Activated T-helper 1 cell treated with Interleukin-2 at 50 U/mL for 16 hours (primary cell): ENCODE measurements at places on chromosomes 3 and 15.

DNA sequence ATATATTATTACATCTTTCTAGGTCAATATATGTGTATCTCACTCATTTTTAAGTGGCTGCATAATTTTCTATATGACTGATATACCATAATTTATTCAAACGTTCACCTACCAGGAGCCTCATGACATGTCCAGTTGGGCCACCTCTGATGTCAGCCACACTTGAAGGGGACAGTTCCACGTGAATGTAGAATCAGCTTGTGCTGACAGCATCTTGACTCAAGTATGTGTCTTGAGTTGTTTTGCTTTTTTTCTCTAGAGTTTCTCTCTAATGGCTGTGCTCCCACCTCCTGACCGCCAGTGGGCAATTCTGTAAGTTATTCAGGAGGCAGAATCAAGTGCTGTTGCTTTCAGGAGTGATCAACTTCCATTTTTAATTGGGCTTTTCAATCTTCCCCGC is 237.9 kb downstream of the NFKBIZ start:
- DNase-seq: no peak

DNA sequence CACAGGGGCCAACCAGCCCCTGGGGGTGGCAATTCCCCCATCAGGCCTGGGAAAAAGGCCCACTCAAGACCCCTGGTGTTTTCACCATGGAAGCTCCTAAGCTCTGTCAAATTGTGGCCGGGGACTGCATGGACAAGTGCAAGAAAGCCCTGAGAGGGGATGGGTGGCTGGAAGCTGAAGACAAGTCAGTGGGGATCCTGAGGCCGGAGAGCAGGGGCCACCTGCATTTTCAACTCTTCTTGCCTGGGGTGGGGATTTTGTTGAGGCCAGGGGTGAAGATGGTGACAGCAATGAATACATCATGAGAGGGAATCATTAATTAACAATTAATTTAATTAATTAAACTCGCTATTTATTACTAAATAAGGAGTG is 33.9 kb downstream of the FEM1B start:
- no peak for DNase-seq

DNA sequence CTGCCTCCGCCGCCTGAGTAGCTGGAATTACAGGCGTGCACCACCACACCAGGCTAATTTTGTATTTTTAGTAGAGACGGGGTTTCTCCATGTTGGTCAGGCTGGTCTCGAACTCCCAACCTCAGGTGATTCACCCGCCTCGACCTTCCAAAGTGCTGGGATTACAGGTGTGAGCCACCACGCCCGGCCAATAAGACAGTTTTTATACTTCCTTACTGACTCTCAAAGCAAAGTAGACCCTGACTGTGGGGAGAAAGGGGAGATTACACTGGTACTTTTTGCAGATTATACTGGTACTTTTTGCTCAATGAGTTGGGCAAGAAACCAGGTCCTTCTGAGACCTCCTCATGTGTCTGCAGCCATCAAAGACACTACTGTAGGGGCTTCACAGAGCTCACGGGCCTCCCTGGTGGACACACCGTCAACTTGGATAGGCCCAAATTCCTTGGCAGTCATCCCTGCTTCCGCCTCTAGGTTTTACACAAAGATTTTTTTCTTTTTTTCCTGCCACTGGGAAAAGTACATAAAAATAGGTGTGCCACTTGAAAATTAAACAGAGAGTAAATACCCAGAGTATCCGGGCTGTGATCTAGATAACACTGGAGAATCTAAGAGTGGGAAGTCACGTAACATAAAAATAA is 143.3 kb upstream of the WNT5A start:
- DNase-seq: no peak

DNA sequence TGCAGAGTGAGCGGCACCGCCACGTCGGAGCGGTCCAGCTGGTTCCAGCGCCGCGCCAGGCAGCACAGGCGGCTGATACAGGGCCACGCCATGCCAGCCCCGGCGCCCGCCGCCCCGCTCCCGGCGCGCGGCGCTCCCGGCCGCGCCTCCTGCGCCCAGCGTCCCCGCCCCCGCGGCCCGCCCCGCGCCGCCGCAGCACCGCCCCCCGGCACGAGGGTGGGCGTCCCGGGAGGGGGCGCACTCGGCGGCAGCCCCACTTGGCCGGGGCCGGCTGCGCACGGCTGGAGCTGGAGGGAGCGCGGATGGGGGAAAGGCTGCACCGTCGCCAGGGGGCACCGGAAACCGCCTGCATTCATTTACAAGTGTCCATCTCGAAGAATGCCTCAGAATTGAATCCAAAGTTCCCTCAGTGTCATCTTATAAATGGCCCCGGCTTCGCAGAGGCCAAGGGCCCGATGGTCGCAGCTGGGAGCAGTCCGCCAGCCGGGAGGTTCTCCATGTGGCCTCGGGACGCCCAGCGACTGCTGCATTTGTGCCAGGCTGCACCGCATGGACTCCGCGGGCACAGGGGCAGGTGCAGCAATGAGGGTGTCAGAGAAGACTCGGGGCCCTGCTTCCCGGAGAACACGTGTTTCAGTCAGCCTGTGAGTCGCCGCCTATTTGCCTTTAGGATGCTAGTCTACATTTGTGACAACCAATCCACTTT is at the start of gene MAP6D1:
Gene MAP6D1 (minus strand): TSS at position 122 of the 706 bp plus-strand sequence. CDS start 30 bp downstream, at position 92.
- peak; percentile 17 for DNase-seq

DNA sequence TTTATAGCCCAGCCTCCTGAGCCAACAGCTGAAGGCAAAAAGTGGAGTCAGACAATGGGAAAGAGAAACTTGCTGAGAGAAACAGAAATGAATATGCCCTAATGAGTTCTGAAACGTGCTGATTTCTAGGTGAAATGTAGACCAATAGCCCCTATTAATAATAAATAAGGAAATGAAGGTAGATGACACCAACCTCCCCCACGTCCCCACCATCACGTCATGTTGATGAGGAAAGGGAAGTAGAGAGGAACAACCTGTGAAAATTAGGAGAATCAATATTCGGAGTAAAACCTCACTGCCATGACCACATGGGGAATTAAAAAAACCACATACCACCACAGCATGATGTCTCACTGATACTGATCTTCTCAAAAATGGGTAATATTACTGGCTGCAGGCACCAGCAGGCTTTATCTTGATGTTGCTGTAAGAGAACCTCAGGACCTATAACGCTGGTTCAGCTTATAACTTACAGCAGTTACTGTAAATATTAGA is 64.0 kb downstream of the KAT2B start:
- peak; percentile 12 for DNase-seq

- DNase-seq: no peak
These were observed 64.1 kb downstream of the TLE3 start for GRCh38 chr15:70033529-70034140.

DNA sequence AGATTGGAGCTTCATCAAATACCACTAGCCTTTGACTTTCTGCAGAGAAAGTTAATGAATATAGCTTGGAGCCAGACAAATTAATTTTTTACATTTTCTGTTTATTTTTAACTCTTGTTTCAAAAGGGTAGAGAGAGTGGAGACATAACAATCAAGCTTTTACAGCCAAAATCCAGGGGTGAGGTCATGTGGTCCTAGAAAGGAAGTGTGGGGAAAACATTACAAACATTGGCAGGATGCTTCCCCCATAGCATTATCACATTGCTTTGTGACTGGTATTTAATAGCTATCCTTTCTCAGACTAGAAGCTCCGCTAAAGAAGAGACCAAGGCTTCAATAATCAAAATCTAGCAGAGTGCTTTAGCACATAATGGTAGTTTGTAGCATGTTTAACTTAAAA is 46.4 kb upstream of the PHLDB2 start:
- no peak for DNase-seq

DNA sequence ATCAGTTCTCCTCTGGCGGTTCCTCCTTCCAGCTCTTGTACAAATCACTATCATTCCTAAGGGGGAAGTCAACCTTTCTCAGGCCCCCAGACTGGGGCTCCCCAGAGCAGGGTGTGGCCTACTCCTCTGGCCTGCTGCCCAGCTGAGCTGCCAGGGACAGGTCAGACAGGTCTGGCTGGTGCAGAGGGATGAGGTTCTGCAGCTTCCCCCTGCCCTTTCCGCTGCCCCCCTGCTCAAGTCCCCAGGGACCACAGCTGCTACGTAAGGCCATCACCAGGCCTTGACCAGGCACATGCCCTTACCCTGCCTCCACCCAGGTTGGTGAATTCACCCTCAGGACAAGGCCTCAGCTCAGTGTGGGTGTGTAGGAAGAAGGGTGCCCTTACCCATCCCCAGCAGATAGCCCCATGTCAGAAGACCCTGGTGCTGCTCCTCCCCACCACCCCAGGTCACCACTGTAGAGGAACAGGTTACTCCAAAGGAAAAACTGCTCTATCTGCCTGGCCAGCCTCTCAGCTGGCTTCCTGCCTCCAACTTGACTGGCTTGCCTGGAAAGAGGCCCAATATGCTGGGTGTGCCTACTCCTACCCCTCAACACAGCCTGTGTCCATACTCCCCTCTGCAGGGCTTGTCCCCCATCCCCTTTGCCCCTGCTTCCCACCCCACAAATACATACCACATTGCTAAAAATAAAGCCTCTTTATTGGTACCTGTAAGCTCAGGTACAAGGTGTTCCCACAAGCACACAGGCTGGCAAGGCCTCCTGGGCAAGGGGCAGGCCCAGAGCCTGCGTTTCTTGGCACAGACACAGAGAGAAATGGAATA is 12.0 kb downstream of the CSRNP1 start:
- DNase-seq: no peak

- no peak for DNase-seq
These were observed 100.1 kb upstream of the SPATA12 start for GRCh38 chr3:56960234-56960917.
